ENCODE measurements at places on chromosomes 13 and 19. TPM values are rescaled to one million over a fixed set of nuclear protein-coding genes. Genes with fewer than 3 reads are reported as not detected.

GRCh38 chr19:18417250-18418028, 1.8 kb upstream of the SSBP4 start:
- H3K36me3 ChIP-seq = no peaks in the 10 kb centered on the region
- peak overlapping the region; percentile 100 for H3K27ac ChIP-seq
- peak overlapping the region; percentile 92 for H3K4me3 ChIP-seq
- H3K4me1 ChIP-seq = peaks cover 71% of the 10 kb centered on the region
- H3K27me3 ChIP-seq = peaks cover 10% of the 10 kb centered on the region
- peak; percentile 65 for DNase-seq

DNA sequence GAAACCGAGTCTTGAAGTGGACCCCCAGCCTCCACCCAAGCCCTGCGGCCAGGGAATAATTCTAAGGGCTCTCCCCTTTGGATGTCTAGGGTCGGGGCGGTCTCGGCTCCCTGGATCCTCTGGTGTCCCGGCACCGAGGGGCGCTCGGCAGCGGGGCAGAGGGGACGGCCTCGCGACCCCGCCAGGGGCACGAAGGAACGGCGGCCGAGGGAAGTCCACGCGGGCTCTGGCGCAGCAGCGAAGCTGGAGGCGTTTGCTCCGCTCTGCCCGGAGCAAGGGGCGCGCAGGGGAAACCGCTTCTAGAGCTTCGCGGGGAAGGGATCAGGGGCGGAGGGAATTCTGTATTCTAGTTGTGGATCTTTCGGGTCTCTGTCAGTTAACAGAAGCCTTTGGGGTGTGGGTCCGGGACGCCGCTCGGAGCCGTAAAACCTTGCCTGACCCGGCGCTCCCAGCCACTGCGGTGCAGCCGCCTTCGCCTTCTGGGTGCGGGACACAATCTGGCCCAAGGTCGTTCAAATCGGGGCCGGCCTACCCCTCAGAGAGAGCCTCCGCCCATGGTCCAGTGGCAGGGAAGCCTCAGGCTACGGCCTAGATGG, 118.2 kb downstream of the KCNRG start:
- no peak overlapping the region for H3K4me3 ChIP-seq
- no peak for DNase-seq
- peaks cover 18% of the 10 kb centered on the region for H3K4me1 ChIP-seq
- H3K27ac ChIP-seq = no peak overlapping the region
- H3K27me3 ChIP-seq = peaks cover 52% of the 10 kb centered on the region

GRCh38 chr13:27600711-27601110, 19.6 kb downstream of the LNX2 start:
- H3K27ac ChIP-seq = no peak overlapping the region
- no peak for DNase-seq
- no peaks in the 10 kb centered on the region for H3K36me3 ChIP-seq
- H3K27me3 ChIP-seq = no peaks in the 10 kb centered on the region
- H3K4me3 ChIP-seq = no peak overlapping the region

- H3K27me3 ChIP-seq = peaks cover 5% of the 10 kb centered on the region
- peak; percentile 79 for DNase-seq
- no peak overlapping the region for H3K4me3 ChIP-seq
- peaks cover 10% of the 10 kb centered on the region for H3K4me1 ChIP-seq
Measured at GRCh38 chr13:23488442-23488841, 54.9 kb upstream of the SACS start.

ZNF616 gene
- total RNA-seq = 8.4 TPM

PTH2 gene
- not detected for total RNA-seq

ATP7B gene
- total RNA-seq = 0.81 TPM

Data from HFFc6 (cell line).